ENCODE measurements at places on chromosomes 13 and 19. TPM values are rescaled to one million over a fixed set of nuclear protein-coding genes. Genes with fewer than 3 reads are reported as not detected.

GRCh38 chr19:48006762-48007161, 12.3 kb downstream of the ELSPBP1 start:
- no peak for DNase-seq
- H3K27me3 ChIP-seq: no peaks in the 10 kb centered on the region
- no peak overlapping the region for H3K27ac ChIP-seq
- no peaks in the 10 kb centered on the region for H3K4me1 ChIP-seq
- no peak overlapping the region for H3K4me3 ChIP-seq
- no peaks in the 10 kb centered on the region for H3K36me3 ChIP-seq

GRCh38 chr13:92259046-92259445, 860.6 kb downstream of the GPC5 start:
- no peak overlapping the region for H3K27ac ChIP-seq
- no peak for DNase-seq
- no peaks in the 10 kb centered on the region for H3K36me3 ChIP-seq
- no peaks in the 10 kb centered on the region for H3K27me3 ChIP-seq
- no peaks in the 10 kb centered on the region for H3K4me1 ChIP-seq
- no peak overlapping the region for H3K4me3 ChIP-seq

Gene CEACAM4
- total RNA-seq: 0.52 TPM

GRCh38 chr13:79989217-79989661, 351.7 kb downstream of the SPRY2 start:
- no peak overlapping the region for H3K27ac ChIP-seq
- H3K36me3 ChIP-seq: no peaks in the 10 kb centered on the region
- no peak overlapping the region for H3K4me3 ChIP-seq
- H3K4me1 ChIP-seq: no peaks in the 10 kb centered on the region
- no peaks in the 10 kb centered on the region for H3K27me3 ChIP-seq

DNA sequence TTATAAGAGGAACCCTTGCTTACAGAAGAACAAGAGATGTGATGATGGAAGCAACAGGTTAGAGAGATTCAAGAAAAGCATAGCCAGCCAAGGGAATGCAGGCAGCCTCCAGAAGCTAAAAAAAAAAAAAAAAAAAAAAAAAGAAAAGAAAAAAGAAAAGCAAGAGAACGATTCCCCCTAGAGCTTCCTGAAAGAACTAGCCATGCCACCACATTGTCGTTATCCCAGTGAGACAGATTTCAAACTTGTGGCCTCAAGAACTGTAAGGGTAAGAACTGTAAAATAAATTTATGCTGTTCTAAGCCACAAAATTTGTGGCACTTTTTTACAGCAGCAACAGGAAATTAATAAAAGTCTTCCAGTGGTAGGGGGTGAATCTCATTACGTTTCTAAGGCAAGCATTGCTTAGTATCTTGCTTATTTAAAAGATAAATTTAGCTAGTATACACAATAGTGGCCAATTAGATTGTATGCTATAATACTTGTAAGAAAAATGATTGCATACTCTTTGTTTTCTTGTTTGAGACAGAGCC, 21.8 kb downstream of the RFXAP start:
- DNase-seq: no peak
- no peak overlapping the region for H3K4me3 ChIP-seq
- no peak overlapping the region for H3K27ac ChIP-seq
- no peaks in the 10 kb centered on the region for H3K27me3 ChIP-seq
- H3K36me3 ChIP-seq: no peaks in the 10 kb centered on the region

Gene ZNF256
- 31.2 TPM for total RNA-seq

DNA sequence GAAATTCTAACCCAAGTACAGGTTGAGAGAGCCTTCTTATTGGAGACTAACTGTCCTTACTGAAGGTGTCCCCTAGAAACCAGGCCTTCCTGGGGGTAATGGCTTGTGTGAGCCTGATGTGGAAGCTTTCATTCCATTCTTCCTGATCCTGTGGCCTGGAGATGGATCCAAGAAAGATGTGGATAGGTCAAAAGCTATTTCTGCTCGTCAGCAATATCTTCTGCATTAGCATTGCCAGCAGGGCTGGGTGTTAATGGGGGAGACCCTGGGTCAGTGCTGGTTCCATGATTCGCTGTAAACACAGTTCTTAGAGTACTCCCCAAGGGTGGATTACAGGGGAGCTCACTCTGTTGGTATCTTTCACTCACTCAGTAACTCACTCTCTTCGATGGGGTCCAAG, 42.9 kb downstream of the CBY2 start:
- no peaks in the 10 kb centered on the region for H3K36me3 ChIP-seq
- H3K27me3 ChIP-seq: no peaks in the 10 kb centered on the region
- H3K4me3 ChIP-seq: no peak overlapping the region
- no peak overlapping the region for H3K27ac ChIP-seq
- H3K4me1 ChIP-seq: no peaks in the 10 kb centered on the region
- DNase-seq: no peak

DNA sequence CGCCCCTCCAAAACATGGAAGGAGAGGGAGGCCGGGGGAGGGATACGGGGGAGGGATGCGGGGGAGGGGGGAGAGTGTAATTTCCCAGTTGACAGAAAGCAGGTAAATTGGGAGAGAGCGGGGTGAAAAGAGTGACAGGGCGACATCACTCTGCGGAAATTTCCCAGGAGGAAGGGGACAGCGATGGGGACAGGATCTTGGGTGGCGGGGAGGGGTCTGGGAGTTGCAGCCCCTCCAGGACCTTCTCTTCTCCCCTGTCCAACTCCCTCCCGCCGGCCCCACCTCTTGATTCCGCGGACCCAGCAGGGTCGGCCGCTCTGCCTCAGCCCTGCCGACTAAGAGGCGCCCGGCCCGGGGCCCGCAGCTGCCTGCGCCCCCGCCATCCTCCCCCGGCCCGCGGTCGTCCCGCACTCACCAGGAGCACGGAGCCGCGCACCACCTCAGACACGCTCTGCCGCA, 108.0 kb upstream of the DOCK9 start:
- no peak for DNase-seq
- no peaks in the 10 kb centered on the region for H3K36me3 ChIP-seq
- H3K4me1 ChIP-seq: peaks cover 28% of the 10 kb centered on the region
- peak overlapping the region; percentile 44 for H3K4me3 ChIP-seq

Gene NTF4
- total RNA-seq: not detected

Gene C13orf46
- total RNA-seq: 21.1 TPM

GRCh38 chr19:49956115-49956495, 4.9 kb downstream of the SIGLEC11 start:
- no peak for DNase-seq
- no peak overlapping the region for H3K27ac ChIP-seq
- H3K36me3 ChIP-seq: no peaks in the 10 kb centered on the region
- no peaks in the 10 kb centered on the region for H3K4me1 ChIP-seq

GRCh38 chr13:52118595-52118994, 10.3 kb downstream of the NEK5 start:
- no peaks in the 10 kb centered on the region for H3K4me1 ChIP-seq
- peaks cover 5% of the 10 kb centered on the region for H3K27me3 ChIP-seq
- no peaks in the 10 kb centered on the region for H3K36me3 ChIP-seq
- H3K27ac ChIP-seq: no peak overlapping the region

DNA sequence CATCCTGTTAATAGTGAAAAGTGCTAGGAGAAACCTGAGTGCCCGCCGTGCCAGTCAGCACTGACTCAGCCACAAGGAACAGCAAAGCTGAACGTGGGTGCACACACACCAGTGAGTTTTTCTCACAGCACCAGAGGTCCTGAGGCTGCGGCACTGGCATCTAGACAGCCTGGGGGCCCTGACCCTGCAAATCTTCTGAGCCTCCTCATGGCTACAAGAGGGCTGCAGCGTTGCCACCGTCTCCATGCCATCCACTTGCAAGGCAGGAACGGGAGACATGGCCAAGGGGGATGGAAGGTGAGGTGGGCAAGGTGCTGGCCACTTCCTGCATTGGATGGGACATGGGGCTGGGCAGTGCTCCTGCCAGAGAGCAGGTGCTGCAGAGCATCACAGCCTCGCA, 211.2 kb upstream of the SOX1 start:
- H3K27ac ChIP-seq: no peak overlapping the region
- no peak for DNase-seq
- H3K36me3 ChIP-seq: no peaks in the 10 kb centered on the region
- no peaks in the 10 kb centered on the region for H3K4me1 ChIP-seq

- no peak overlapping the region for H3K27ac ChIP-seq
- H3K4me3 ChIP-seq: no peak overlapping the region
- no peaks in the 10 kb centered on the region for H3K27me3 ChIP-seq
- no peaks in the 10 kb centered on the region for H3K36me3 ChIP-seq
These were observed 11.7 kb downstream of the UGGT2 start for GRCh38 chr13:96041326-96042110.

- no peak for DNase-seq
- H3K27me3 ChIP-seq: no peaks in the 10 kb centered on the region
- no peak overlapping the region for H3K27ac ChIP-seq
- H3K4me3 ChIP-seq: no peak overlapping the region
These were observed 564.1 kb downstream of the PCDH9 start for GRCh38 chr13:66665991-66666390.

DNA sequence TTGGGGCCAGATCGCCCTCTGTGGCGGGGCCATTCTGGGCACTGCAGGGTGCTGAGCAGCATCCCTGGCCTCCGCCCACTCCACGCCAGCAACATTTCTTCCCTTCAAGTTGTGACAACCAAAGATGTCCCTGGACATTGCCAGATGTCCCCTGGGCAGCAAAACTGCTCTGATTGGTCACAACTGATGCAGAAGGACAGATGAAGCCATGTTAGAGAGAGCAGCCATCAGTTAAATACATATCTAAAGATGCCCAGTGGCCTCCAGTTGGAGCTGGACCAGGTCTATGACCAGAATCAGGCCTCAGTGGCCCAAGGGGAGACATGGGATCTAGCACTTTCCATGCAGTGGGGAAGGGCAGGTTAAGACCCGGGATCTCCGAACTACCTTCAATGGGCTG, 125.7 kb downstream of the PTPRS start:
- H3K4me3 ChIP-seq: no peak overlapping the region
- no peak overlapping the region for H3K27ac ChIP-seq
- H3K4me1 ChIP-seq: peaks cover 11% of the 10 kb centered on the region
- no peaks in the 10 kb centered on the region for H3K27me3 ChIP-seq
- no peak for DNase-seq

DNA sequence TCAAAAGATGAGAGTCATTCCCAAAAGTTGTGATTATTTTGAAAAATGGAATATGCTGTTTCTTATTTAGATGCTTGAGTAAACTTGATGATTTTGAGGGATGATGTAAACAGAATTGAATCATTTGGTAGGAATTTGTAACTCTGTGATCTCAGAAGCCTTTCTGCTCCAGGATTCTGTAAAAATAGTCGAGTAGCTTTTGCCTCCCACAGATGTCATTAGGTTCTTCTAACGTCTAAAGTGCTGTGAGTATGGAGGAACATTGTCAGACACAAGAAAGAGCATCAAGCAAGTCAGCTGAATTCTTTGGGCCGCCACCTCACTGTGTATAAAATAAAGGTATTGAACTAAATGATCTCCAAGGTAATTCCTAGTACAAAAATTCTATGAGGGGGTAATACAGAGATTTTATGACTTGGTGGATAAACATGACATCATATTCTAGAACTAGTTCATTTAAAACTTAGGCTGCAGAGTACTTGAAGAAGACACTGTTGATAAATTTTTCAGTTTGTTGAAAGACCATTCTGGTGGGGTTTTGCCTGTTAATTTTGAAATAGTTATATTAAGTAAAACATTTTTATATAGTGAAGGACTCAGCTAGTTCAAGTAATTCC, 1.4 kb upstream of the GPR183 start:
- H3K36me3 ChIP-seq: peaks cover 13% of the 10 kb centered on the region
- no peaks in the 10 kb centered on the region for H3K27me3 ChIP-seq
- no peak for DNase-seq
- peaks cover 35% of the 10 kb centered on the region for H3K4me1 ChIP-seq
- H3K27ac ChIP-seq: peak overlapping the region; percentile 69

DNA sequence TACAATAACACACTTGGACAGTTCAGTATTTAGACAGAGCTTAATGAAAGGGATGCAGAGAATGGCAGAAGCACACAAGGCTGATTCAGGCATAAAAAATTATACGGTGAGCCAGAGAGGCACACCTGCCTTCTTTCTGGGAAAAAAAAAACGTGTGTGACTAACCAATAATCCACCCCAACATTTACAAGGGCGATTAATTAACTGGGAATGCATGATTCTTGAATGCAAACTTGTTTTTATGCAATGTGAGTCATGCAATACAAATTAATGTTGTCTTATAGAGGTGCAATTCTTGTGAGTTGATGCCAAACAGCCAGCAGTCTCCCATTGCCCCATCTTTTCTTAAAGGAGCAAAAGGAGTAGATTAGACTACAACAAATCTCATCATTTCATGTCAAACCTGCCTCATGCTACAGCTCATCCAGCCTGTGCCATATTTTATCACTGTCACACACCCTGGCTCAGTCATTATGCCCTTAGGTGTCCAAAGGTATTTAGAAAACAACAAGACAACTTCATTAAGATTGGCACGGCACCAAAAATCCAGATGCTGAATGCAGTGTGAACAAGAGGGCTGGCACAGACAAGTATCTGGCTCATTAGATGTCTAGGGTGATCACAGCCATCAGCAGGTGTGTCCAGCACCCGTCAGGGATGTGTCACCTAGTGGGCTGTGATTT, 721.1 kb downstream of the EFNB2 start:
- no peaks in the 10 kb centered on the region for H3K4me1 ChIP-seq
- H3K27ac ChIP-seq: no peak overlapping the region
- H3K4me3 ChIP-seq: no peak overlapping the region
- no peak for DNase-seq

- peak; percentile 39 for DNase-seq
- H3K27me3 ChIP-seq: no peaks in the 10 kb centered on the region
- H3K4me1 ChIP-seq: peaks cover 22% of the 10 kb centered on the region
- peak overlapping the region; percentile 24 for H3K4me3 ChIP-seq
- H3K27ac ChIP-seq: no peak overlapping the region
- H3K36me3 ChIP-seq: peaks cover 6% of the 10 kb centered on the region
These were observed 593 bp downstream of the ATP8B3 start for GRCh38 chr19:1811472-1811894.

DNA sequence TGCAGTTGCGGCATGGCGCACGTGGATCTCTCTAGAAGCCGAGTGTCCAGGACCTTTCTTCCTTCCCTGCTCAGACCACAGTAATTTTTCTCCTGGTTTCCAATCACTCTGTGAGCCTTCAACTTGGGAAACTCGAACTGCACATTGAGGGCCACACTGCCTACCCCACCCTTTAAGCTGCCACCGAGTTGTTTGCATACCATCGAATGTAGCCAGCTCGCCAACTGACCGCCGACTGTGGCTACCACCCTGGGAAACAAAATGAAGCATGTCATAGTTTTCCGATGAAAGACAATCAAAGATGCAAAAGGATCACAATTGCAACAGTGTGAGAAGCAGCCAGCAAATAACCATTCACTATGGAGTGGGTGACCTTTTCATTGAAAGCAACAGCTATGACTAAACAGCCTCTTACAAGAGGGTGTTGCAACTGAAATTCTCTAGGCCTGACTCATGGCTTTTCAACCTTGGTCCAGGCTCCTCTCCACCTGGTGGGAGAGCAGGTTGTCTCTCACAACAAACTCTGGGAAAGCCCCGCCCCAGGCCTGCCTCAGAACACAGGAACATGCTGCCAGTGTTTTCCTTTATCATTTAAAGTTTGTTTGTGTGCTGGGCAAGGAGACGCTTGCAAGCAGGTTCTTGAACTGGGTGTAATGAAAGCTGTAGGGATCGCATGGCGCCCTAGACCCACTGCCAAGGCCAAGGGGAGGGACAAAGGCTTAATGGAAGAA, 141.7 kb upstream of the SERP2 start:
- H3K4me3 ChIP-seq: no peak overlapping the region
- H3K27me3 ChIP-seq: no peaks in the 10 kb centered on the region
- H3K27ac ChIP-seq: no peak overlapping the region
- H3K36me3 ChIP-seq: no peaks in the 10 kb centered on the region
